ENCODE measurements at places on chromosomes 1 and 21.

GRCh38 chr1:15989776-15990175 lies 13.9 kb upstream of the ZBTB17 start:
- no peak for DNase-seq

DNA sequence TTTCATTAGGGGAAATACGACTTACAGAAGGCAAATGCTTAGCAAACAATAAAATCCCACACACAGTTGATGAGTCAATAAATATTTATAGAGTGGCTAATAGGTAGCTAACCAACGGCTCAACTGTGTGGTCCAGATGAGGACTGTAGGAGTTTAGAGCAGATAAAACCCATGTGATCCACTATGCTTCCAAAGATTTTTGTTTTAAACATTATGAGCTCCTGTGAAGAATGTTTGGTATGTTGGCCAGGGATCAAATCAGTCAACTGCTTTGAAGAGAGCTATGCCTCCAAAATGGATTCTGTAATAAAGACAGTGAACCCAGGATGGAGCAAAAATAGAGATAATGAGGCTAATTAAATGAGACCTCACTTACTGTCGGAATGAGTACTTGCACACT lies 72.3 kb upstream of the COL11A1 start:
- no peak for DNase-seq

GRCh38 chr1:164440232-164440631 lies 118.8 kb upstream of the PBX1 start:
- DNase-seq = peak; percentile 18

- DNase-seq = no peak
Measured at GRCh38 chr1:223319398-223319797, 44.6 kb downstream of the SUSD4 start.

- peak; percentile 68 for DNase-seq
Measured at GRCh38 chr1:17922833-17923232, 167.7 kb downstream of the ACTL8 start.

DNA sequence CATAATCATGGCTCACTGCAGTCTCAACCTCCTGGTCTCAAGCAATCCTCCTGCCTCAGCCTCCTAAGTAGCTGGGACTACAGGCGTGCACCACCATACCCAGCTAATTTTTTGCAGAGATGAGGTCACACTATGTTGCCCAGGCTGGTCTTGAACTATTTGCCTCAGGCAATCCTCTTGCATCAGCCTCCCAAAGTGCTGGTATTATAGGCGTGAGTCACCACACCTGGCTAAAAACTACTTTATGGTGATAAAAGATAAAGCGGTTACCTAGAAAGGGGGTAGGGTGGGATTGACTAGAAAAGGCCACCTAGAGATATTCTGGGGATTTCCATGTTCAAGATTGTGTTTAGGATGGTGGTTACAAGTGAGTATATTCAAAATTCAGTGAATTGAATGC lies 5.0 kb downstream of the TSTD1 start:
- DNase-seq = no peak

DNA sequence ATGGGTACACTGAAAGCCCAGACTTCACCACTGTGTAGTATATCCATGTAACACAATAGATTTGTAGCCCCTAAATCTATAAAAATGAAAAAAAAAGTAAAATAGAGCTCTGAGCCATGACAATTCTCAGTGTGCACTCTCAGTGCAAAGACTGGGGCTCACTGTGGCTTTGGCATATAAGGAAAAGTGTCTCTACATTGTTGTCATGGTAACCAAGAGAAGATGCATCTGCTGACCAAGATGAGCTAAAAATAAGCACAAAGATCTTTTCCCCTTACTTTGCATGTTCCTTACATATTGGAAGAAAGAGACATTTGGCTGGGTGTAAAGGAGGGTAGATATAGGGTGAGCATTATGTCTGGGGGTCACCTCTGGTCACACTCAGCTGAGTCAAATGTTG lies 12.0 kb downstream of the PGLYRP4 start:
- no peak for DNase-seq

GRCh38 chr1:161196521-161197451 lies 2.1 kb downstream of the ADAMTS4 start:
- peak; percentile 81 for DNase-seq

DNA sequence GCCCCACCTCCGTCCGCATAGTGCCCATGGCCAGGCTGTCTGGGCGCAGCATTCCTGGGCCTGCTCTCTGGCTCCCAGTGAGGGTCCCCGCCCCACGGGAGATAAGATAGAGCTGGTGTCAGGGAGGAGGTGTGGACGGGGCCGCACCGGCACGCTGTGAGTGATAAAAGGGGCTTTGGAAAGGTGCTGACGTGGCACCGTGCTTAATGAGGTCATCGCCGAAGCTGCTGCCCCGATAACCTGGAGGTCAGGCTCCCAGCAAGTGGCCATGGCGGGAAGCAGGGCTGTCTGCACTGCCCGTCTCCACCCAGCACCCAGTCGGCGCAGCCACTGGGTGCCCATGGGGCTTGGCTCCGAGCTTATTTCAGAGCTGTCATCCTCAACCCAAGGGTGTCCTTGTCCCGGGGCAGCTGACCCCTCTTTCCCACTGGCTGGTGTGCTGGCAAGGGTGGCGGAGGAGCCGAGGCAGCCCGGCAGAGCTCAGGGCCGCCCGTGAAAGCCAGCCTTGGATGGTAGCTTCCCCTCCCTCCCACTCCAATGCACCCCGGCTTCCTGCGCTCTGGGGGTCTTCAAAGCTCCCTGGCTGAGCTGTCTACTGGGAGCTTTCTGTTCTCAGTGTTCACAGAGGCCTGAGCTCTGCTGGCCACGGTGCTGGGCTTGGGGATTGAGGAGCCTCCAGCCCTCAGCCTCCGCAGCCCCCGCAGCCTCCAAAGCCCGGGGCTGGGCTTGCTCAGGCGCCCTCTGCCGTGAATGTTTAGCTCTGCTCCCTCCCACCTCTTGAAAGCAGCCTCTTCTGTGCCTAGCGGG lies 105.1 kb upstream of the ARHGEF16 start:
- no peak for DNase-seq

- DNase-seq = no peak
Measured at GRCh38 chr1:20192871-20193411, 6.6 kb upstream of the PLA2G2C start.

- no peak for DNase-seq
Measured at GRCh38 chr1:6180707-6181311, 688 bp upstream of the CHD5 start.

- DNase-seq = no peak
Measured at GRCh38 chr21:35274923-35275322, 225.8 kb upstream of the RUNX1 start.

DNA sequence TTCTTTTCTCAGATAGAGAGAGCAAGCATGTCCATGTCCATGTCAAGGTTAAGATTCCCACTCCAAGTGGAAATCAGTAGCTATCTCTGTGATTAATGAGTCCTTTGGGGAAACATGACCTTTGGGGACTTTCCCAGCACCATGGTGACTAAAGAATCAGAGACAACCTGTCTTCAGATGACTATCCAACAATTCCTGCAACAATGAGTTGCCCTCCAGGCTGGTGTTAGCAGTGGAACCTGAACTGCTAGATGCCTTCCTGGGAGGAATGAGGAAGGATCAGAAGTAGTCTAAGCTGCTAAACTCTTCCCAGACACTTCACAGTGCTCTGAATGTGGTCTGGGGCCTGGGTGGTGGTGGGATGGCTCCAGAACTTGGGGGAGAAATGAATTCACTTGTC lies 6.5 kb downstream of the S100A9 start:
- DNase-seq = no peak

DNA sequence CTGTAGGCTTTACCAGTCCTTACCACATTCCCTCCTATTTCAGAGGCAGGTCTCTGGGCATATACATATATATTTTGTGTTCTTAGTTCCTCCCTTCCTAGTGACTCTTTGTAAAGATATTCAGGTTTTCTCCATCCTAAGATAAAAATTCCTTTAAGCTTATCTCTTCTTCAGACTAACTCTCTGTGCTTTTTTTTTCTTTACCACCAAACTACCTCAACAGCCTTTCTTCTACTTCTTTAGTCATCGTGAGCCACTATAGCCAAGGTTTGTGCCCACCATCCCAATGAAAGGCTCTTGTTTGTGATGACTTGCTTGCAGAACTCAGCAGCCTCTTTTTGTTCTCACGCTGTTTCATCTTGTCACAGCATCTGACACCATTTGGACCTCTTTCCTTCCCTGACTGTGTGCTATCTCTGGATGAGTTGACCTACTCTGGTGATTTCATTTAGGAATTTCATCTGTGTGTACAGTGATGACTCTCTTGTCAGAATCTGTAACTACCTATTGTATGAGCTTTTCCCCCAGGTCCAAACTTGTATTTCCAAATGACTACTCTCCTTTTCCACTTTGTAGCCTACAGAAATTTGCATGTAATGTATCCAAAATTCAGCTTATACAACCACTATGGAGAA lies 59.0 kb upstream of the MACF1 start:
- no peak for DNase-seq

DNA sequence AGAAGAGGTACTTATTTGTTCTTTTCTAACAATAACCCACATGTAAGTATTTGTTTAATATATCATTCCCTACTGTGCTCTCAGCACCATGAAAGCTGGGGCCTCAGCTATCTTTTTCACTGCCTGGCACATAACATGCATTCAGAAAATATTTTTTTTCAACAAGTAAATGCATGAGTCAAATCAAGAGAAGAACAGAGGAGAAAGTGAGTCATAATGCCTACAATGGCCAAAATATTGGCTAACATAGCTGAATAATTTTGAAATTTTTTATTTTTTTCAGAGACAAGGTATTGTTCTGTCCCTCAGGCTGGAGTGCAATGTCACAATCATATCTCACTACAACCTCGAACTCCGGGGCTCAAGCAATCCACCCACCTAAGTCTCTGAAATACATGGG lies 252.2 kb upstream of the ADAMTS5 start:
- DNase-seq = no peak

DNA sequence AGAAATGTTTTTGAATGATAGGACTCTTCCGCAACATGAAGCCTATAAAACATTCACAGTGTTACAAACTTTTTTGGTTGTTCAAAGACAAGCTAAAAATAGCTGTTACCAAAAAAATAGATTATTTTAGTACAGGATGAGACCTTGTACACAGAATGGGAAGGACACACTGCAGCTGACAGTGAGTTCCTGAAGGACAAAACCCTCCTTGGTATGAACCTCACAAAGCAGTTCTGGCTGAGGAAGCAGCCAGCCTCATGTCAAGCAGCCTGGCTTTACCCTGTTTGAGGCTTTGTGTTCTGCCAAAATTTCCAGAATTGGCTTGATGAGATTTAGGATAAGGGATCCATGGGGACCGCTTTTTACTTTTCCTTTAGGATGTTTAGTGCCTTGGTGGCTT lies 93.7 kb downstream of the RGL1 start:
- DNase-seq = no peak

DNA sequence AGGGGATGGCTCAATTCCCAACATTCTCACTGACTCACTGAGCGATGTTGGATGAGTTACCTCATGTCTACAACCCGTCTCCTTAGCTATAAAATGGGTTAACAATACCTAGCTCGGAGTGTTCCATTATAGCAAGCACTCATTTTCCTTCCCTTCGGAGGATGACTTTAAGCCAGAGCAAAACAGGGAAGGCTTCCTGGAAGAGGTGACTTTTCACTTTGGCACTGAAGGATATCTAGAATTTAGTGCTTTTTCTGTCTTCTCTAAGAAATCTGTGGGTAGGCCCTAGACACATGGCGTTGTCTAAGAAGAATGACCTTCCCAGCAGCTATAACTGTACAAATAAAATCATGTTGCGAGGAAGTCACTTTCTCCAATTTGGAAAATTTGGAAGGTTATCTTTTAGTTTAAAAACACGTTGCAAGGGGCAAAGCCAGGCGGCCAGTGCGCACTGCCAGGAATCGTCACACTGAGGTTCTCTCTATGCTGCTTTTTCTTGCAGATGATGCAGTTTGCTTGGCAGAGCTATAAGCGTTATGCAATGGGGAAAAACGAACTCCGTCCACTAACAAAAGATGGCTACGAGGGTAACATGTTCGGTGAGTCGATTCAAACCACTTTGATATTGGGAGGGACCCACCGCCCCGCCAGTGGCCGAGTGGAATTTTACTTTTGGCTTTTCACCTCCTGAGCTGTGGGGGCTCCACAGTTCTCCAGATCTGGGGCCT lies 69.5 kb downstream of the MAN1C1 start:
- DNase-seq = no peak

- no peak for DNase-seq
Measured at GRCh38 chr1:51240084-51240483, 4.0 kb downstream of the RNF11 start.

DNA sequence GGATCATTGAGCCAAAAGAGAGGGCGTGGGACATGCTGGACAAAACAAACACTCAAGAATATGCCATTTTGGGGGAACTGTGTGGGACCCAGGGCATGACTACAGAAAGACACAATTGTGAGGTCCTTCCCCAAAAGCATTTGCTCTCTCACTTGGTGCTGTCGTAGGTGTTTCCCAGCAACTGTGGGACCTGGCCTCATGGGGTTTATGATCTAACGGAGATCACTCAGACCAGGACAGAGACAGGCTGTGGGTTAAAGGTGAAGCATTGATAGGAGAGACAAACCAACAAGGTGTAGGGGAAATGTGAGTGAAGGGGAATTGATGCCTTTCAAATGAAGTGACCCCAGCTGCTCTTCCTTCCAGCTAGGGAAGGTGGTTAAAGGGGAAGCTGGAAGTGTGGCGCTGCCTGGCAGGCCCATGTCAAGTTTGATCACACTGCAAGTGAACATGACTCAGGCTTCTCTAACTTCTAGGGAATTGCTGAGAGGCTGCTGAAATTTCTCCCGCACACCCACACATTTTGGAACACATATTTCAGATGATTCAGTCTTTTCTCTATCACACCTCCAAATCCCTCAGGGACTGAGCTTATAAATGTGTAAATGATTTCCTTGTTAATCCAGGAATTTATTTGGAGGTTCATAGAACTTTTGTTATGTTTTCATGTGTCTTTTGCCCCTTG lies 30.2 kb downstream of the TRAF5 start:
- no peak for DNase-seq
